ENCODE measurements at places on chromosomes 4 and X. TPM values are rescaled to one million over a fixed set of nuclear protein-coding genes. Genes with fewer than 3 reads are reported as not detected.

The GPRASP1 gene
- 0.54 TPM for total RNA-seq

The CTAG1B gene
- total RNA-seq = not detected

The GALNTL6 gene
- not detected for total RNA-seq

The ABLIM2 gene
- 0.56 TPM for total RNA-seq

The GPR173 gene
- total RNA-seq = not detected

The DUX4 gene
- not detected for total RNA-seq

The DNAAF6 gene
- total RNA-seq = not detected

The CLIC2 gene
- 1.0 TPM for total RNA-seq

The OR13H1 gene
- total RNA-seq = not detected

The GNPDA2 gene
- total RNA-seq = 15.2 TPM

The CCDC149 gene
- not detected for total RNA-seq

The EGFL6 gene
- total RNA-seq = 10.1 TPM

The MAOA gene
- total RNA-seq = 0.39 TPM

The DSPP gene
- total RNA-seq = not detected

The KLHL13 gene
- total RNA-seq = 0.17 TPM

The SLIT2 gene
- not detected for total RNA-seq

The PDZD4 gene
- total RNA-seq = 0.39 TPM

The RASSF6 gene
- not detected for total RNA-seq

The TCP11X2 gene
- not detected for total RNA-seq

The TRAM1L1 gene
- not detected for total RNA-seq

The ADAM29 gene
- total RNA-seq = not detected

The HPSE gene
- total RNA-seq = 18.9 TPM

The SMR3A gene
- not detected for total RNA-seq

The PDHA2 gene
- not detected for total RNA-seq

The ZC4H2 gene
- total RNA-seq = 14.9 TPM

The IRS4 gene
- not detected for total RNA-seq

The TMEM271 gene
- total RNA-seq = not detected

The UGT2B10 gene
- not detected for total RNA-seq

The MAGEB17 gene
- not detected for total RNA-seq

The UBL4A gene
- 47.8 TPM for total RNA-seq

The MPP1 gene
- total RNA-seq = 47.4 TPM

The SPANXA1 gene
- not detected for total RNA-seq

The PPM1K gene
- total RNA-seq = 72.1 TPM

The SHROOM4 gene
- total RNA-seq = not detected

The DCLK2 gene
- 0.15 TPM for total RNA-seq

The MAGEB2 gene
- total RNA-seq = not detected

The PAGE2 gene
- total RNA-seq = not detected

The CPLX1 gene
- 2.1 TPM for total RNA-seq

The ATRX gene
- total RNA-seq = 84.4 TPM

The FMR1NB gene
- not detected for total RNA-seq

The MAGEA6 gene
- not detected for total RNA-seq

The TRIM60 gene
- not detected for total RNA-seq

The CXCL8 gene
- 9.1 TPM for total RNA-seq

The PRDM8 gene
- 29.4 TPM for total RNA-seq

The C4orf46 gene
- total RNA-seq = 18.0 TPM

The USP26 gene
- total RNA-seq = not detected

The CXorf51B gene
- not detected for total RNA-seq

The TCEAL7 gene
- total RNA-seq = not detected

The FAAH2 gene
- 16.1 TPM for total RNA-seq

The NOX1 gene
- total RNA-seq = not detected

The HEPH gene
- 0.20 TPM for total RNA-seq

Measured in T-helper 1 cell treated with Interleukin-12 subunit alpha and Interleukin-12 subunit beta and Interleukin-4 antibody, amounts not matched to agents 30 ng/mL and 1 ng/mL, for 36 hours (primary cell).